Stimulated activated CD8-positive, alpha-beta memory T cell treated with anti-CD3 and anti-CD28 coated beads, Interleukin-15, amount 100 ng/mL, for 1 hour (primary cell): ENCODE measurements at places on chromosomes 6 and 20.
A peak's percentile ranks its signal among the peaks of the same experiment; 100 is the strongest.

- no peak for DNase-seq
These were observed 158.1 kb downstream of the DTNBP1 start for GRCh38 chr6:15504581-15505350.

DNA sequence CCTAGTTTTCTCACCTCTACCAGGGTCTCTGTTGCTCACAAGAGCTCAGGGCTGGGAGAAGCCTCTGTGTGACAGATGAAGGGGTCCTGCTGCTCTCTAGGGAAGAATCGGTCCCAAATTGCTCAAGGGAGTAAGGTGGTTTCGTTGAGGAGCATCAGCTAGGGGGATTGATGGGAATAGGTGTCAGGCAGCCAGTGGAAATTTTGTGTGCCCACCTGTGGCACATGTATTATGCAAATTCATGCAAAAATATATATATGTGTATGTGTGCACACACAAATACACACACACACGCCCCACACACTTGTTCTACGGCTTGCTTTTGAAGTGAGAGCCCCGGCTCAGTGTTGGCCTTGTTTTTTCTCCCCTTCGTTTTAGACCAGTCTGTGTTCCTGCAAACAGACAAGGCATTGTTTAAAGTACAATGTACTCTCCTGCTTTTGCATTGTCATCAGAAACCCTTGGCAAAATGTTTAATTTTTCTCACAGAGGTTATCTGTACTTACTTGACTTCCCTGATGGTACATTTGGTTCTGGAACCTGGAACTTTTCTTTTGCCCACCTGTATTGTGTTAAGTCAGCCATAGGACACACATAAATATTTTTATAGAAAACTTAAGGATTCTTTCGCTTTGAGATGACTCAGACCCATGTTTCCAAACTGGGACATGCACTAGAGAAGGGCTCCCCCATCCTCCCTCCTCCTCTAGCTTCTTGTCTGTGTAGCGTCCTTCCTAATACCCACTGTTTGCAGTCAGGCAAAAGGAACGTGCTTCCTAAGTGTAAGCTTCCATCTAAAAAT lies 26.7 kb downstream of the FOXO3 start:
- no peak for DNase-seq

- no peak for DNase-seq
These were observed 52.0 kb upstream of the PLEKHG1 start for GRCh38 chr6:150547502-150548222.

GRCh38 chr6:143598466-143599080 lies 79.2 kb upstream of the PHACTR2 start:
- no peak for DNase-seq

DNA sequence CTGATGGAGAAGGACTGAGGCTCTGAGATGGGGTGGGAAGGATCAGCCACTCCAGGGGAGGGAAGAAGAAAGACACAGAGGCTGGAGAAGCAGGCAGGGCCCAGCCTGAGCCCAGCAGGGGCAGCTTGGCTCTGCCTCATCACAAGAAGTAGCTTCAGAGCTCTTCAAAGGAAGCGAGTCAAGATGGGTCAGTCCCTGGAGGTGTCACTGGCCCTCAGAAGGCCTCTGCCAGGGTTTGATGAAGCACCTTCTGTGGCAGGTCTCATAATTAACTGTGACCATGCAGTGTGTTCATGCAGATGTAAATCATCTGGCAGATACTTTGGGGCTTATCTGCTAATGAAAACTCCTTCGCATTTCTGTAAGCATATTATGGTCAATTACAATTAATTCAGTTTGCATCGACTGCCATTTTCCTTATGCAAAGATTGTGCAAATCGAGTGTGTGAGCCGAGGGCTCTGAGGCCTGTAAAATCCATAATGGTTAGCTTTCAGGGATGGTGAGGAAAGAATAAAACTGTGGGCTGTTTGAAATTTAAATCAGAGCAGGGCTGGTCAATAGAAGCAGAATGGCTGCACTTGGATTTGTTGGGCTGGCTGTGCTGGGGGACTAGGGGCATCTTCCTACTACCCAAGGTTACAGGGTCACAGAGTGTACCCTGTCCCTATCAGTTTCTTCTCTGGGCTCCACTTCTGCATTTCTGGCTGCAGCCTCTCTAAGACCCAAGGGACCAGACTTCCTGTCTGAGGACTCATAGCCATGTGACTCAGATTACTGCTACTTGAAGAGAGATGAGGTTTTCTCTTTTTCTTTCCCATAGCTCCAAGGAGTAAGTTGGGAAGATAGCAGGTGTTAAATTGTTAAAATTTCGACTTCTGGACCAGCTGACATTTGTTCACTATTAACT lies 376.6 kb downstream of the DHX35 start:
- no peak for DNase-seq

DNA sequence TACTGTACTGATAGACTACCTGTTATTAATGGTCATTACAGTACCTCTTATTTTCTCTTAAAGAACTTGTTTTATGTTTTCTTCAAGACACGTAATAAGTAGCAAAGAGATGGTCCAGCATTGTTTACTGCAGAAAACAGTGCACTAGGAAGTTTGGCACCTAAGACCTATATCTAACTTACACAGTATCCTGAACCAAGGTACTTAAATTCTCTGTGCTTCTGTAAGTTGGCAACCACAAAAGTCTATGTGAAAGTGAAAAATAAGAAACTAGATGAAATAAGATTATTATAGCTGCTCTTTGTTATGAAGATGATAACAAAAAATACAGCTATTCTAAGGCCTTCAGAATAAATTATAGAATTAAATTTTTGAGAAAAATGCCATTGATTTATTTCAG lies 411.7 kb upstream of the SOX4 start:
- DNase-seq: no peak

GRCh38 chr6:22155551-22155950 lies 141.3 kb downstream of the PRL start:
- DNase-seq: no peak

- peak; percentile 10 for DNase-seq
These were observed 392.7 kb upstream of the MAN1A1 start for GRCh38 chr6:119742188-119742803.

GRCh38 chr6:25921525-25922203 lies 8.8 kb downstream of the SLC17A2 start:
- DNase-seq: no peak

DNA sequence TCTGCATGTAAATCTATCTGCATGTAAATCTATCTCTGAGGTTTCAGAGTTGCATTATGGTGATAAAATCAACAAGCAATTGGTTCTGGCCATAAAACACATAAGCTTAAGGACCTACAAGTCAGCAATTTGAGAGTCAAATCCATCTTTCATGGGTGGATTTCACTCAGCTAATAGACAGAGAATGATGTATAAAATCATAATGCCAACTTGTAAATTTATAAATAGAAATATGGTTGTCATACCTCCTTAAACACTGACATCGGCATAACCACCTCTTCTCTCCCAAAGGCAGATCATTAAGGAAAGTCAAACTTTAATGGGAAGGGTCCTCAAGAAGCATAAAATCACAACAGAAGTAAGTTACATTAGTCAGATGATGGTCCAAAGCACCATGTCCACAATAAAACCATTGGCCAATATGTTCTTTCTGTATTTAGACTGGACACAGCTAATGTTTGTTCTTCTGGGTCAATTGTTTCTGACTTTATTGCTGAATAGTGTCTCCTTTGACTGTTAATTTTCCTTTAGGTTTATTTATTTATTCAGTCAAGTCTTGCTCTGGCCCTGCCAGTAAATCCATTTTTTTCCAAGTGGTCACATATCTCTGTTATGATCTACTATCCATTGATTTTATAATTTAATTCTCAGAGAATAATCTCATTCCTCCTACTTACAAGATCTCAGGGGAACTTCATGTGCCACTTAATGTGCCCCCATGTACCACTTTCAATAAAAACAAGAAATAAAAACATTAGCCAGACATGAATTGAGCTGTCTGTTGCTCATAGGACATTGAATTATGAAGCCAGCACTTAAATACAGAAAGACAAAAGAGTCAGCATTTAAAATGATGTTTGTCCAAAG lies 382.9 kb upstream of the IRAK1BP1 start:
- no peak for DNase-seq

DNA sequence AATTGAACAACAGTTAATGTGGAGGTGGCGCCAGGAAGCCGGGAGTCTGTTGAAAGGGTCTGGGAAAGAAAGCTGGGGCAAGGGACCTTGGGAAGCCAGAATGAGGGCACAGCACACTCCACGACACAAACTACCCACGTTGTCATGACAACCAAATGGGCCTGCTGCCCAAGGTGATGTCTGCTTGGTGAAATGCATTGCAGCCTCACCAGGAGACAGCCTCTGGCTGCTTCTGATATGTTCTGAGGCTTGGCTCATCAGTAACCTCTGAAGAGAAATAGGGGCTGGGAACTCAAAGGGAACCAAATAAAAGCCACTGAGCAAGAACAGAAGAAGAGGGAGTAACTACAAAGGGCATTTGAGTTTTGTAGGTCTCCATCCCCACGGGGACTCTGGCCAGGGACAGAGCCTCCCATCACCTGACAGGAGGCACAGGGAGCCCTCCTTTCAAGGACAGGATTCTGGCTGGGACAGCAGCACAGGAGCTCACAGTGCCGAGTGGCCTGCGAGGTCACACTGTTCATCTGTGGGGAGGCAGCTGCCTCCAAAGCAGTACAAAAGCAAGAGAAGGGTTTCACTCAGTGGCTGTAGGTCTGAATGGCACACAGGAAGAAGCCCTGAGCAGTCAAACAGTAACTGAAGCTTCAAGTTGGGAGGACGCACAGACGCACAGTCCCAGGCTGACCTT lies 44.6 kb upstream of the KCNK16 start:
- no peak for DNase-seq

DNA sequence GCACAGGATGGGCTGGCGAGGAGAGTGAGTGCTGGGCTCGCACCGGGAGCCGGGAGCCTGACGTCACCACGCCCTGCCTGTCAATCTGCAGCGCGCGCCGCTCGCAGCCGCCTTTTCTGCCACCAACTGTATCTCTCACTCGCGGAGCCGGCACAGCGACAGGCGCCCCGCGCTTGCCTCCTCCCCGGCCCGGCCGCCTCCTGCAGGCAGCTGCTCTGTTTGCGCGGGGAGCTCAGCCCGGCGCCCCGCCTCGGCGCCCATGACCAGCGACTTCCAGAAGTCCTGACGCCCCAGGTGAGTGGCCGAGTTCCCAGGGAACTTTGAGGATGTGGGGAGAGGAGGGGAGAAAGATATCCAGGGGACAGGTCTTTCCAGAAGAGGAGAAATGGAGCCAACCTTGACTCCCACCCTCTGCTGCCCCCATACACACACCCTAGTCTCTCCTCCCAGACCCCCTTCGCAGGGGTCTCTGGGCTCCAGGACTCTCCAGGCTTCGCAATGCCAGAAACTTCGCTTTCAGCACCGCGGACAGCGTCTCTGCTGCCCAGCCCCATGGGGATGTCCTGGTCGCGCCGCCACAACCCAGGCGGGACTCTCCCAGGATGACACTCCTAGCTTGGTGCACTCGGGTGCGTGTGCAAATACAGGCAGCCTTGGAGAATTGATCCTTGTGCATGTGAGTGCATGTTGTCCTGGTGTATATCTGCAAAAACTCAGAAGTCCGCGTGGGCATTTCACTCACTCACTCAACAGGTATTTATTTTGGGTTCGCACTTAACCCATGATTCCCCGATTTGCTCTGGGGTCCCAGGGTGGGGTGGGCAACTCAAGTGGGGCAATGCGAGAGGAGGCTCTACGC lies at the start of gene GPR6:
Gene GPR6, plus strand, starts transcription at position 138 of the 859 bp plus-strand sequence. CDS start 802 bp downstream, outside the sequence.
- DNase-seq: peak; percentile 4

DNA sequence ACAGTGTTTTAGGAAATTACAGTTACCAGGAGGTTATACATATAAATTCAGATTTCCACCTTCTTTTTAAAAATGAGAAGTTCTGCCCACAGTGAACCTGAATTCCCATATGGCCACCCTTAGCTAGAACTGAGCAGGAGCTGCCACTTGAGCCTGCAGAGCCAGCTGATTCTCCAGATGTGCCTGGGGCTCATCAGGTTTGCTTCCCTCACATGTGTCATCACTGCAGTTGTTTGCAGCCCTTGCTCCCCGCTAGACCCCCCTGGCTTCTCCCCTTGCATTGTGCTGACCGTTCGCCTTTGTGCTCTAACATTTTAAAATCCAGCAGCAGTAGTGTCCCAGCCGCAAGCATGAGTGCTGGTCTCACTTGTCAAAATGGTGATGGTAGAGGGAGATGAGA lies 131.1 kb downstream of the UTRN start:
- DNase-seq: no peak

GRCh38 chr20:39268981-39269461 lies 306.9 kb downstream of the DHX35 start:
- DNase-seq: no peak

DNA sequence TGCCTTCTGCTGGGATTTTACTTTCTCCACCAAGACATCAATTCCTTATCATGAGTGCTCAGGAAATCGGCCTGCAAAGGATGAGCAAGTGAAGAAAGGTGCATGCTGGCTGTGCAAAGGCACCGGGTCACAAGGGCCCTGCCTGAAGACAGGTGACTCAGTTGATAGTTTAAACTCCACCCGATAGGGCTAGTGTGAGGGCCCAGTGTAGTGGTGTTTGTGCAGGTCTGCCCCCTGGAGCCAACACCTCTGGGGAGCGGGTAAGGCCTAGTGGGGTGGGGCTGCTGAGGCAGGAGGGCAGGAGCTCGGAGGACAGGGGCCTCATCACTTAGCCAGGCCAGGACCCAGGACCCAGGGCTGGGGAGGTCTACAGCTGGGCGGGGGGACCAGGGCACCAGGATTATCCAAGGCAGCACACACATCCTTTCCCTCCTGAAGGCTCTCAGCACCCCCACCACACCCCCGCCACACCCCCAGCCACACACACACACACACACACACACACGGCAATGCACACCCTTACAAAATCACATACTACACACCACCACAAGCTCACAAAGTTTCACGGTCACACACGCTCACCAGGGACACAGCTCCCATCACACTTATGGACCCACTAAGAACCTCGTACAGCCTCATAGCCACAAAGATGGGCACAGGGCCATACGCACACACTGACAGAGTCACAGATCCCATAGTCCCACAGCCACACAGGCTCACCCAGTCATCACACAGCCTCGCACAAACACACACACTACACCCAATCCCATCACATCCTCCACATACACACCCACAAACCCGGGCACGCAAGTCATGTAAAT lies 75.4 kb downstream of the GRM4 start:
- DNase-seq: no peak

GRCh38 chr6:134416418-134417154 lies 98.7 kb upstream of the SGK1 start:
- DNase-seq: no peak

DNA sequence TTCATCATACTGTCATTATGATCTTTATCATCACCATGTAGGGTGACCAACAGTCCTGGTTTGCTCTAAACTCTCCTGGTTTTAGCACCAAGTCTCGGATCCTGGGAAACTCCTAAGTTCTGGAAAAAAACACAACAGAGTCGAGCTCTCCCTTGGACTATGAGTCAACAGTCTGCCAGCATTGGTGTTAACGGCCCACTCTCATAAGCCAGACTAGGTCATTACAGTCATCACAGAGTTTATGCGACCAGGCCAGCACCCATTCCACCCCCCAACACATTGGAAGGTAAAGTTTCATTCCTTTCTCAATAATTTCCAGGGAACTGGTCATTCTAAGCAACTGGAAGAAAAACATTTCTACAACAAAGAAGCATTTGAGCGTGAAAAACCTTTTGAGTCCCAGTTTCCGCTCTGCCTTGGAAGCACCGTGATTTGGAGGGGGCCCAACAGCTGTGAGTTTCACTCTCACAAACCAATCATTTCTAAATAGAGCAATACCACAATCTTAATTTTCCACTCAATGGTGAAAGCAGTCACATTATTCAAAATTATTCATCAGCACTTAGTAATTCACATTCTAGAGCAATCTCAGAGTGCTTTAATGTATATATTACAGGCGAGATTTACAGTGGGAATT lies 445.0 kb downstream of the CDH26 start:
- no peak for DNase-seq

- DNase-seq: no peak
These were observed 125.3 kb upstream of the B3GAT2 start for GRCh38 chr6:71082033-71082650.
